ENCODE measurements at places on chromosomes 4 and X.

DNA sequence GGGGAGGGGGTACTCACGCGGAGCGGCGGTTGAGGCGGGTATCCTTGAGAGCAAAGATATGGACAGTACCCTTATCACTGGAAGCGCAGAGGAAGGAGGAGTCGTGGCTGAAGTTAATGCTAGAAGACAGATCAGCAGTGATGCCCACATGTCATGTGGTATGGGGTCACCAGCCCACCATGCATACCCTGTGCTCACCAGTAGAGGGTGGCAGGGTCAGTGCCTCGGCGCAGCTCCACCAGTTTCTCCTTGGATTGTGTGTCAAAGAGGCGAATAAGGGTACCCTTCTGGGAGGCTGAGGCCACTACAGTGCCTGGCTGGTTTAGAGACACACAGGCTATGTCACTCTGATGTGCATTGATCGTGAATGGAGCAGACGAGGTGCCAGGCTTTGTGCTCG, 1.5 kb upstream of the PRAF2 start:
- DNase-seq, result no peak

DNA sequence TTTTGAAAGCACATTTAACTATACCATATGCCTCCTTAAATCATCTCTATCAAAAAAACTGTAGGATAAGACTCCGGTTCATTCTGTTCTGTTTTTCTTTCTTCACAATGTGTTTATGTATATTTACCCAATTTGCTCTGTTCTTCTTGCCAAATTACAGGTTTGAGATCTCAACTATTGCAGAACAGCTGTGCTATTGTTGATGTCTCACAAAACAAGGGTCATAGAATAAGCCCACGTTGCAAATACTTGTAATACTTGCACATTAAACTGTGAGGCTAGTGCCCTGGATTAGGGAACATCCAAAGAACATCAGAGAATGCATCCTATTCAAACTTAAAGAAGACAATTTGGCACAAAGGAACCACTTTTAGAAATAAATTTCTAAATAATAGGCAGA, 45.4 kb downstream of the ANTXR2 start:
- no peak for DNase-seq

- DNase-seq, result peak; percentile 81
Measured at GRCh38 chr4:147831551-147832171, 99.8 kb downstream of the ARHGAP10 start.

DNA sequence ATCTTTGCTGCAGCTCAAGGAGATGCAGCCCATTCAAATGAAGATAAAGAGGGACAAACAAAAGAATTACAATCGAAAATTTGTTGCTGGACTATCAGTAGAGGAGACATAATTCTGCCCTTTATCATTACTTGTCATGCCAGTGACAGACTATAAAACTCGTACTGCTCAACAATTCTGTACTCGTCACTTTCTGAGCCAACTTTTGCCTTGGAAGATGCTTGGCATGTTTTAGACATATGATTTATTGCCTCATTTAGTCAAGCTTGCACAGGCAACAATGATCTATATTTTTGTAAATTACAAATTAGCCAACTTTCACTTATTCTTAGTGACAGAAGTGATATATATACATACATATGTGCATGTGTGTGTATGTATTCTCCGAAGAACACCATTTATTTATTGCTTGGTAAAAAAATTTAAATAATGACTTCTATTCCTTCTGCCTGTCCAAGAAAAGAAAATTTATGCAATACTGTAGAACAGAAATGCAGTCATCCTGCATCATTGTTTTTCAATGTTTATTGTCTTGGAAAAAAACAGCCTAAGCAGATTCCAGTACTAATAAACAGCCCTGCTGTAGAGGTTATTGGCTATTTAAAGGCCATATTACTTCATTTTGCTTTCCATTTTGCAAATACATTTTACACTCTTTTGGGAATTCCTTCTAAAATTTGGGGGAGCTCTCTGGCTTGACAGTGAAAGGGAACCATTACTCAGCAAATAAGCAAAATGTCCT, 374.9 kb upstream of the GALNT7 start:
- no peak for DNase-seq

- DNase-seq, result no peak
Measured at GRCh38 chr4:185357211-185357610, 38.5 kb downstream of the LRP2BP start.

DNA sequence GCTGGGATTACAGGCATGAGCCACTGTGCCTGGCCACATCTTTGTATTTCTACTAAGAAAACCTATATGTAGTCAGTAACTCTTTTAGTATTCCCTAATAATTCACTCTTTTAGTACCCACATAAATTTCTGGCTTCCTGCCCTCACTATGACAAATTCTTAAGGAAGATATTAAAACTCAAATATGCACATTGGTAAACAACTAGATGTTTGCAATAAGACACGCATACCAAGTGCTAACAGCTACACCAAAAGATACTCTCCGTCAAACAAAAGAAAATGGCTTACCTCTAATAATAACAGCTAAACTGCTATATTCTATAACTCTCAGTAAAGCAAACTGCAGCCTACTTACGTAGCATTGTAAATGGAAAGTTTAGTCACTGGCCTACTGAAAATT, 6.3 kb downstream of the UBA6 start:
- DNase-seq, result no peak

- DNase-seq, result no peak
Measured at GRCh38 chr4:130110189-130110588, 1014.2 kb downstream of the C4orf33 start.

GRCh38 chr4:9899306-9900055, 118.0 kb downstream of the DRD5 start:
- DNase-seq, result no peak

Data from HCEC 1CT (cell line).